Fibroblast of lung (primary cell): ENCODE measurements at places on chromosomes 6 and 20. TPM values are rescaled to one million over a fixed set of nuclear protein-coding genes. Genes with fewer than 3 reads are reported as not detected.

The DDX43 gene
- 2.0 and 3.1 TPM in 2 replicates for total RNA-seq

The TNNC2 gene
- total RNA-seq: 1.3 and 1.8 TPM in 2 replicates

The GPLD1 gene
- under 0.01 TPM in 2 replicates for total RNA-seq

The CCN6 gene
- total RNA-seq: not detected in 2 replicates

The PHACTR1 gene
- 0.26 and 1.2 TPM in 2 replicates for total RNA-seq

The FAM162B gene
- 13.1 and 16.2 TPM in 2 replicates for total RNA-seq

DNA sequence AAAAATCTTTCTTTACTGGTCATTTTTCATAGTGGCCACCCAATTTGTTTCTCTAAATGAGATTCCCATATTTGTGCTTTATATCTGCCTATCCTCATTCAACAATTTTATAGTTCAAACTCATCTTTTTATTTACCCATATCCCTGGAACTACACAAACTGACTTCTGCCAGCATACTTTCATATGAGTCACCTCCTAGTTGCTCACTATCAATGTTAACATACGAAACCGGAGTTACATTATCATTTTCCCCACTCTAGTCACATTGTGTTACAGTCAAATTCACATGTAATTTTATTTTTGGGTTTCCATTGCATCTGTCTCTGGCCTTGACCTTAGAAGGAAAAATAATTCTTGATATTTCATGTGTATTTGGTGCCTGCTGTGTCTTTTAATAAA is 499.4 kb downstream of the MAFB start:
- peak; percentile 6 for DNase-seq

GRCh38 chr6:79512014-79512413 is 25.2 kb downstream of the LCA5 start:
- no peak for DNase-seq

- no peak for DNase-seq
Observed at GRCh38 chr6:116475141-116475540, 14.0 kb downstream of the CALHM6 start.

GRCh38 chr20:2162125-2162822 is 60.6 kb downstream of the STK35 start:
- DNase-seq: no peak

- no peak for DNase-seq
Observed at GRCh38 chr6:155227046-155227445, 36.8 kb upstream of the CLDN20 start.

DNA sequence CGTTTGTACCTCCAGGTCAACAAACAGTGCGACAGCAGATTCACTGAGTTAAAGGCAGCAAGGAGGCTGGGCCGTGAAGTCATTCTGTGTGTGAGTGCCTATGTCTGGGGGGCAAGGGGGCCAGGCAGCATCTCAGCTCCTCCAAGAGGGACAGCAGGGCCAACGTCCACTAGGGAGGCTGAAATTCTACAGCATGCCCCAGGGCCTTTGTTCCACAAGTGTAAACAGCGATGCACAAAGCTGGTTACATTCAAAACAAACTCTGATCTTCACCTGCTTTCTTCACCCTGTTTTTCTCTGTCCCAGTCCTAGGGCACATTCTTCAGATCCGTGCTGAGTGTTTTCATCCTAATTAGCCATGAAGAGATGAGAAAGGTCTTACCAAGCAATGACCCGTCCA is 41.1 kb downstream of the PXDC1 start:
- no peak for DNase-seq

DNA sequence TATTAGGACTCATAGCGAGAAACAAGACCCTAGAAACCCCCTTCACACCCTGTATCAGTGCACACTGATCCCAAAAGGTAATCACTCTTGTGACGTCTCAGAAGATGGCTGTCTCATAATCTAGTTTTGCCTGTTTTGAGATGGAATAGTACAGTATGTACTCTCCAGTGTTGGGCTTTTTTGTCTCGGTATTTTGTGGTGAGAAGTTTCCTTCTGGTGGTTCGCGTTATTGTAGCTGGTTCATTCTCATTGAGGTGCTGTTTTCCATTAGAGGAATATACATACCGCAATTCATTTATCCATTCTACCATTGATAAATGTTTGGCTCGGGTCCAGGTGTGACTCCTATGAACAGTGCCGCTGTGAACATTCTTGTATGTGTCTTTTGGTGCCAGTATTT is 27.9 kb upstream of the MAP3K4 start:
- DNase-seq: no peak

- DNase-seq: no peak
Observed at GRCh38 chr6:136312975-136313374, 23.3 kb upstream of the BCLAF1 start.

DNA sequence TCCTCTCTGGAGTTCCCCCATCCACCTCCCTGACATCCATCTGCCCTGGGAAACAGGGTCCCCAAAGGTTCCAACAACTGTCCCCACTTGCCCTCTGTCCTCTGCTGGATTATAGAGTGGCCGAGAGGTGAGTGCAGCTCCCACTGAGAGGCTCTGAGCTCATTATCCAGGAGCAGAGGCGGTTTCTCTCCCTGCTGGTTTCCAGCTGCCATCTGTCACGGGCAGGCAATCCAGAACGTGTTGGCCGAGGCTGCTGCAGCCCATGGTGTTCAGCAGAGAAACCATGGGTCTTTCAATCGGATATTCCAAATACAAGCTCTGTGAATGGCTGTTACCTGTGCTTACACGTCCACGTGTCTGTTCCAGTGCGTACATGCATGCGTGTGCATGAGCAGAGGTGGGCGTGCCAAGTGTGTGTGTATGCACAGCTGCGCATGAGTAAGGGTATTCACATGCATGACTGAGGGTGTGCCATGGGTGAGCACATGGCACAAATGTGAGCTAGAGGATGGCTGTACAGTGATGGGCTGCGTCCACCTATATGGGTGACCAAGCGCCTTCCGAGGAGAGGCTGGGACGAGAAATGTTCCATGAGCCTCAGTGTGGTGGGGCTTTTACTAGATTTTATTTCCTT is 183.7 kb upstream of the PMEPA1 start:
- DNase-seq: no peak

GRCh38 chr20:44646023-44646640 is 5.4 kb downstream of the ADA start:
- DNase-seq: peak; percentile 43

GRCh38 chr20:17678886-17679285 is 3.2 kb downstream of the RRBP1 start:
- DNase-seq: no peak

- no peak for DNase-seq
Observed at GRCh38 chr20:62021793-62022385, 43.8 kb downstream of the TAF4 start.

GRCh38 chr6:167849846-167850459 is 23.2 kb downstream of the AFDN start:
- peak; percentile 32 for DNase-seq
